ENCODE measurements at places on chromosomes 4 and X.

- no peak for DNase-seq
Observed at GRCh38 chr4:173091958-173092357, 76.7 kb upstream of the GALNT7 start.

GRCh38 chrX:39624166-39624565 is 473.6 kb downstream of the BCOR start:
- no peak for DNase-seq

GRCh38 chr4:163959932-163960331 is 465.4 kb downstream of the TMA16 start:
- no peak for DNase-seq

DNA sequence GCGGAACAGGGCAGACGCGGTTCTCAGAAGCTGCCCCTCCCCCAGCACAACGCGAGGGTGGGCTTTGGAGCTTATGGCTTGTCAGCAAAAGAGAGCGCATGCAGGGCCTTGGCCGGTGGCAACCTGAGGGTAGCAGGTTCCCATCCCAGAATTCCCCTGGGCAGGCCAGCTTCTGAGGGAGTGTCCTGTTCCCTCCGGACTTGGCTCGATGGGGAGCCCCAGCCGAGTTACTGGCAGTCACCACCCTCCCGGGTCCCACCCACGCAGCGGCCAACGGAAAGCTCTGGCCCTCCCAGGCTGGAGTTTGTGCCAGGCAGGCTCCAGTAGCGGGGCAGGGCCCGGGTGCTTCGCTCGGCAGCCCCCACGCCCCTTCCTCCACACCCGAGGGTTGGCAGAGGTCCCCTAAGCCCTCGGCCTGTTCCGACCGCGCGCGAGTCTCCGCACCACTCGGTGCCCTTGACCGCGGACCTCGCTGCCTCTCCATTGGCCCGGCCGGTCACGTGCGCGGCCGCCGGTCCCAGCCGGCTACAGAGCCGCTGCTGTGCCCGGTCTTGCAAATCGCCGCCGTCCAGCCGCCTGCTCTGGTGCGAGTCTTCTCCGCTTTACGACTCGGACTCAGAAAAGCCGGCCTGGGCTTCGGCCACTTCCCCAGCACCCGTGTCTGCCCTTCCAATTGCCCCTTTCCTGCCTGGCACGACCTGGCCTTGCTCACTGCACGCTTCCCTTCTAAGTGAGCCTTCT is 20.9 kb upstream of the MTM1 start:
- DNase-seq, result no peak

DNA sequence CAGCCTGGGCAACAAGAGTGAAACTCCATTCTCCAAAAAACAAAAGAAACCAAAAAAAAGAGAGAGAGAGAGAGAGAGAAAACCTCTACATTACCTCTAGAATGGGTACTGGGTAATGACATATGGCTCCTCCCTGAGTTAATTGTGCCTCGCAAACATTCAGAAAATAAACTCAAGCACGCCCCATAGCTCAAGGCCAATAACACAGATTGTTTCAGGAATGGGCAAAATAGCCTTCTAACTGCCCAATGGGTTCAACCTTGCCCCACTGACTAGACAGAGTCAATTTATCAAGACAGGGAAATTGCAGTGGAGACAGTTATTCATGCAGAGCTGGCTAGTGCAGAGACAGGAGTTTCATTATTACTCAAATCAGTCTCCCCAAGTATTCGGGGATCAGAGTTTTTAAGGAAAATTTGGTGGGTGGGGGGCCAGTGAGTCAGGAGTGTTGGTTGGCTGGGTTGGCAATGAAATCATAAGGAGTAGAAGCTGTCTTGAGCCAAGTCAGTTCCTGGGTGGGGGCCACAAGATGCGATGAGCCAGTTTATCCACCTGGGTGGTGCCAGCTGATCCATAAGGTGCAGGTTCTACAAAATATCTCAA is 25.1 kb downstream of the NIPAL1 start:
- DNase-seq, result no peak

GRCh38 chr4:170007113-170007512 is 19.1 kb downstream of the MFAP3L start:
- no peak for DNase-seq

DNA sequence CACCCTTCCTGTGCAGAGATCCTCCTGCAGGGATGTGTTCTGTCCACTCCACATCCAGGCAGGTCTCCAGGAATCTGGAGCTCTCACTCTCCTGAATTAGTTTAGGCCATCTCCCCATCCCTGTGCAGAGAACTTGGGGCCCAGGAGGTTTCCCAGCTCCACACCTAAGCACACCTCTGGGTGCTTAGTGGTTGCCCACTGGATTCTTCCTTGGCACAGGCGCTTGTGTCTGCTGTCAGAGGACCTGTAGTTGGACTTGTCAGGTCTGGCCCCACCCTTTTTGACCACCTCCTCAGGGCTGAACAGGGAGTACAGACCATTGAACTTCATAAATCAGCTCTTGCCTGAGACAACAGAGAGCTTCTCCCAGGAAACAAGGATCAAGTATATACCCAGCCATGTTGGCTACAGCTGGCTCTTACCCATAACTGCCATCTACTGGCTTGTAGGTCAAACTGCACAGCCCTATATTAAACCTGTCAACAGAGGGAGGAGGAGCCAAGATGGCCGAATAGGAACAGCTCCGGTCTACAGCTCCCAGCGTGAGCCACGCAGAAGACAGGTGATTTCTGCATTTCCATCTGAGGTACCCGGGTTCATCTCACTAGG is 275.5 kb downstream of the PPARGC1A start:
- DNase-seq, result peak; percentile 7

- DNase-seq, result no peak
Observed at GRCh38 chrX:43679778-43680177, 23.7 kb downstream of the MAOA start.

DNA sequence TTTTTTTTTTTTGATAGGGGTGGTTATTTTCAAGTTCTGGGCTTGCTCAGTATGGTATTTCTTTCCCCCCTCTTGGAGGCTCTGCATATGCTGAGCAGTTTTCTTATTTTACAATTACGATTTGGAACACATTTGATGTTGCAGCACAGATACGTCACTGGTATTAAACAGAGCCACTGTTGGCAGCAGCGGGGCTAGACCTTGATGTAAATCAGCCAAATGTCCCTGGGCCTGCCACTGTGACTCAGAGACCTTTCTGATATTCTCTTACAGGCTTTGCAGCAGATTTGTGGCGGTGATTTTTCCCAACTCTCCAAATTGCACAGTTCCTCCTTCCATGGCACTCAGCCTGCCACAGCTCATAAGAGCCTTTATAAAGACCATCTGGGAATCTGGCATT is 81.1 kb downstream of the VMA21 start:
- DNase-seq, result no peak

GRCh38 chr4:167232805-167233684 is 1.2 kb downstream of the SPOCK3 start:
- DNase-seq, result no peak

DNA sequence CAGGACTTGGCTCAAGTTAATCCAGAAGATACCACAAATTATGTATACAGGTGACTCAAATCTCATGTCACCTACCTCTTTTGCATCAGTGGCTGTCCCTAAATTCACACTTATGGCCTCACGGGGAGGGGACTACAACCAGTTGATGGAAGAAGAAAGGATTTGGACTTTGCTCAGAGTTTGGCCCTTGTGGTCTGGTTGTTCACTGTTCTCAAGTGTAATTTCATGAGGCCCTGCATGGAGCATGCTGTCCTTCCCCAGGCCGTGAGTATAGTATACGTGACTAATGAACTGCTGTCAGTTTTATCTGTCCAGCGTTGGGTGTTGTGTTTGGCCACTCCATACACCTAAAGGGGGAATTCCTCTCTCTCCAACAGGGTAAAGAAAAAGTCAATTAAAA is 27.5 kb upstream of the LSM6 start:
- DNase-seq, result no peak

DNA sequence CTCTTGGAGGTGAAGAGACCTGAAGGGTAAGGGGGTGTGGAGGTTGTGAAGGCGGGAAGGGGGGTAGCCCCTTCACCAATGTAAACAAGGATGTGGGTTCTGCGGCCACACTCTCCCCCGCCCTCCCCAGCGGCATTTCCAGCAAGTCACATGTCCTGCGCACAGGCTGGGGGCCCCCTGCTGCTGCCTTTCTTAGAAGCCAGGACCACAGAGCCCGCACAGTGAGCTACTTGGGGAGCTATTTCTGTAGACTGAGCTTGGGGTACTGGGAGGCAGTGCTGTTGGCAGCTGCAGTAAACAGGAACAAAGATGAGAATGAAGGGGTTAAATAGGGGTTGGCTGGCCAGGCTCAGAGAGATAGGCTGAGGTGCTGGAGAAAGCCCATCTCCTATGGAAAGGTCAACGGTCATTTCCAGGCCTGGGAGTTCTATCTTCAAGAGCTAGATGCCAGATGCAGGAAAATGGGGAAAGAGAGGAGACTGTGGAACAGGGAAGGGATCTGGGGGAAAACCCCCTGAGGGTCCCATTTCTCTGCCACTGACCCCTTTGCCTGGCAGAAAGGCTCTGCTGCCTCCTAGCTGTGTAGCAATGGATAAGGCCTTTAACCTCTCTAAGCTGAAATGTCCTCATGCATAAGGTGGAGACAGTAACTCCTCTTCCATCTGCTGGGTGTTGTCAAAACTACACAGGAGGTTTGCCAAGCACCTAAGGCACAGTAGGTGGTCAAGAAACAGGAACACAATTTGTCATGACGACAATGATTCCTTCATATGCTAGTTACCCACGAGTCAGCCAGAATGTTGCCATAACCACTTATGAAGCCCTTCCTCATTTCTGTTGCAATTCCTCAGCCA is 18.5 kb upstream of the PIM2 start:
- DNase-seq, result peak; percentile 95

- no peak for DNase-seq
Observed at GRCh38 chrX:108447303-108447702, 7.7 kb downstream of the COL4A5 start.

- no peak for DNase-seq
Observed at GRCh38 chr4:121764702-121765367, at the start of gene SMIM43. Gene SMIM43, minus strand, starts transcription at chr4:121765164. Its CDS starts 59 bp downstream, at chr4:121765105.

DNA sequence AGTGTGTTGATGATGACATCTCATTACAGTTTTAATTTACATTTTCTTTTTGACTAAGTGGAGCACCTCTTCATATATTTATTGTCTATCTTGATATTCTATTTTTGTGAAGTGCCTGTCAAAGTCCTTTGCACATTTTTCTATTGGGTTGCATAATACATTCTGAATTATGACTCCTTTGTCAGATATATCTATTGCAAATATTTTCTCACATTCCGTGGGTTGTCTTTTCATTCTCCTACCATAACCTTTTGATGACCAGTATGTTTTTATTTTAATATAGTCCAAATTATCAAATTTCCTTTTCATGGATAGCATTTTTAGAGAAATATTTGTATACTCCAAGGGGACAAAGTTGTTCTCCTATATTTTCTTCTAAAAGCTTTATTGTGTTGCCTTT is 126.4 kb downstream of the PJA1 start:
- no peak for DNase-seq

DNA sequence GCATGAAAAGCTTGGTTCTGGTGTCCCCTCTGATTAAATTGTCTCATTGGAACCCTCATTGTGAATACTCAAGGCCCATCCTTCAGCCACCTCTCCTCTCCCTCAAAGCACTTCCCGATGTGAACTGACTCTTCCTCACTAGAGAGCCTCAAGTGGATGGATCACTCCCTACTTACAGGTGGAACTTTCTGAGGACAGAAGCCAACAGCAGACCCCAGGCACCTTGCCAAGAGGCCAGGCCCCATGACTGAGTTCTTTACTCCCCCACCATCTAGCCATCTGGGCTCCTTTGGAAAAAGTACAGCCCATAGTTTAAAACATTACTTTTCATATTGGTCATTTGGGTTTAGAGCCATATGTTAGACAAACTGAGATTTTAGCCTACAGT is 224.1 kb downstream of the SHROOM3 start:
- no peak for DNase-seq

- DNase-seq, result no peak
Observed at GRCh38 chrX:24493740-24494581, 28.9 kb downstream of the PDK3 start.

- no peak for DNase-seq
Observed at GRCh38 chrX:39301036-39301435, 499.8 kb downstream of the MID1IP1 start.

DNA sequence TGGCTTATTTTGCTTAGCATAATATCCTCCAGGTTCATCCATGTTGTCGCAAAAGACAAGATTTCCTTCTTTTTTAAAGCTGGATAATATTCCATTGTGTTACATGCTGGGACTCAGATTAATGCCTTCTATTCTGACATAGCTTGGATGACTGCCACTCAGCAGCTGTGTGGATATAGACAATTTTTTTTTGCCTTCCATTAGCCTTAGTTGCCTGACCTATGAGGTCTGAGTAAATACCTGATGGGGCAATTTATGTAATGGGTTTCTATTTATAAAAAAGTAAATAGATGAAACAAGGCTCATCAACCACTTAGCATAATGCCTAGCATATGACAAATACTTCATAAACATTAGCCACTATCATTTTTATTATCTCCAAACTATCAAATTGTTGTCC is 515.4 kb downstream of the ZNF674 start:
- DNase-seq, result no peak

- DNase-seq, result no peak
Observed at GRCh38 chrX:10175319-10175871, 18.6 kb downstream of the CLCN4 start.

- no peak for DNase-seq
Observed at GRCh38 chrX:131918839-131919238, 104.3 kb upstream of the STK26 start.

GRCh38 chr4:22842360-22843018 is 149.8 kb downstream of the GBA3 start:
- DNase-seq, result no peak

GRCh38 chrX:43500996-43501694 is 155.0 kb upstream of the MAOA start:
- DNase-seq, result no peak

GRCh38 chr4:40227284-40227683 is 30.5 kb downstream of the RHOH start:
- peak; percentile 91 for DNase-seq

GRCh38 chr4:64539234-64539849 is 130.1 kb upstream of the TECRL start:
- DNase-seq, result peak; percentile 60

GRCh38 chrX:67555578-67556203 is 11.9 kb downstream of the AR start:
- peak; percentile 30 for DNase-seq

DNA sequence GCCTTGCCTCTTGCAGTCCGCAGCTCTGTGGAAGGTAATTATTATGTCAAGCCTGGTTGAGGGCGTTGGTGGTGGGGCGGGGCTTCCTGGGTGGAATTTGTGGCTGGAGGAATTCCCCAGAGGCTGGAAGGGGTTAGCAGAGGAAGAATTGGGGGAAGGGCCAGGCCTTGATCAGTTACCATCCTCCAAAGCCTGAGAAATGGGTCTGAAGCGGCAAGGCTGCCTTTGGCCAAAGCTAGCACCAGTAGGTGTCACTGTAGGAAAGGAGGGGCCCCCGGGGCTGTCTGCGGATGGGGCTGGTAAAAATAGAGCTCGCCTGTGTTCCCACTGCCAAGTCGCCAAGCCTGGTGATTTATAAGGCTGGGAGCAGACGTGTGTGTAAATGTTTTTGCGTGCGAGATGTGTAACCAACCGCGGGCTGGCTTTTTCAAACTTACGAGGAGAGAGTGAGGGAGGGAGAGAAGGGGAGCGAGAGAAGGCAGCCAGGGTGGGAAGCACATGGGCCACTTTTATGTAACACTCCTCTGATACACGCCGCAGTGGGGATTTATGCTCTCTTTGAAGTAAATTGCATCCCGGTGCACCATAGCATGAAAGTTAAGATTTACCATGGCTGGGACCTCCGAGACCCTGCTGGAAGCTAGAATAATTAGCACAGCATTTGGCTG is 367.0 kb downstream of the BCOR start:
- peak; percentile 74 for DNase-seq
